ENCODE measurements at places on chromosomes 7 and 10.
A peak's percentile ranks its signal among the peaks of the same experiment; 100 is the strongest.

DNA sequence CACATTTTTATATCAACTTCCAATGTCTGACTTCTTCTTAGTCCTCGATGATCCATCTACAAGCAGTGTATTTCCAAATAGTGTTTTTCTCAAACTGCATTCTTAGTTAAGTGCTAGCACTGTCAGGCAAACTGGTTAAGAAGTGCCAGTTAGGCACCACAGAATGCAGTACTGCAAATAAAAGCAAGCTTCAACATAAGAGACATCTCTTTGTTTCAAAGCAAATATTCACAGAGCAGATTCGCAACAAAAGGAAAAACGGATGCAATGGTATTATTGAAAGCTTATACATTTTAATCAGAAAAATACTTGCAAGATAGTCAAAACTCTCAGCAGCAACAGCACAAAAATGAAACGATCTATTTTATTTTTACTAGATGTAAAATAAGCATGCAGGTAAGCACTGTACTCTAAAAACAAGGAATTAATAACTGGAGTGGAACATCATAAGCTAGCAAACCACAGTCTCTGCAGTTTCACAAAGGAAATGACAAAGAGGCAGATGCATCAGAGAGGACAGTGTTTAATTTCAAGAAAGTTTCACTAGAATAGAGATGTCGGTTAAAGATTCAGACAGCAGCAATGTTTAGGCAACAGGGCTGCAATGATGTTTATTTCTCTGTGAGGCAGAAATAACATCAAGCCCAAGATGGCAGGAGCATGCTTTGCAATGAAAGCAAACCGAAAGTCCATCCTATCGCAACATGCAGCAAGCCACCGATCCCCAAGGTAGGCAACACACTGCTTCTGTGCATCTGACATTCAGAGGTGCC is 82.0 kb downstream of the FGFR2 start:
- DNase-seq: peak; percentile 44

DNA sequence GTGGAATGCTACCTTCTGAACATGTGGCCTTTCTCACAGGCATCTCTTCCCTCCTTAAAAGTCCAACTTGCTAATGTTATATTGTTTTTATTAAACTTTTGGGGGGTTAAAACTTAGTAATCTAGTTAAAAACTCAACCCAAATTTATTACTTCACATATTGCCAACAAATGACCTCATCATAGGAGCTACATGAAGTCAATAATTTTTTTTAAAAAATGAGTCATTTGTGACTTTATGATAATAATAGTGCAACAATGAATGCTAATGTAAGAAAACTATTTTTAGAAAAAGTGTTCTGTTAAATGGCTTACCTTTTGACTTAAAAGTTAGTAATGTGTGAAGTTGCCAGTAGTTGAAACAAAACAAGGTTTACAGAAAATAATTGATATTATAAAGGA is 325.9 kb upstream of the FZD1 start:
- no peak for DNase-seq

DNA sequence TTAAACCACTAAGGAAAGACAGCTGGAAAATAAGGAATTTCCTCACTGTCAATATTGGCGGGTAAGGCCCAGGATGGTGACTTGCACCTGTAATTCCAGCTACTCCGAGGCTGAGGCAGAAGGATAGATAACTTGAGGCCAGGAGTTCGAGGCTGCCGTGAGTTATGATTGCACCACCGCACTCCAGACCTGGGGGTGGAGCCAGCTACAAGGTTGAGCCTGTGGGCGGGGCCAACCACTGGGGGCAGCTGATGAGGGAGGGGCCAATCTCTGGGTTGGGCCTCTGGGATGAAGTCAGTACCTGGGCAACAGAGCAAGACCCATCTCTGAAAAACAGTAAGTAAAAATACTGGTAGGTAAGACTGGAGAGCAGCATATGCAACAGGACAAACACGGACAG is 80.1 kb upstream of the ADO start:
- no peak for DNase-seq

- no peak for DNase-seq
Observed at GRCh38 chr10:29379208-29379607, 90.3 kb downstream of the LYZL1 start.

DNA sequence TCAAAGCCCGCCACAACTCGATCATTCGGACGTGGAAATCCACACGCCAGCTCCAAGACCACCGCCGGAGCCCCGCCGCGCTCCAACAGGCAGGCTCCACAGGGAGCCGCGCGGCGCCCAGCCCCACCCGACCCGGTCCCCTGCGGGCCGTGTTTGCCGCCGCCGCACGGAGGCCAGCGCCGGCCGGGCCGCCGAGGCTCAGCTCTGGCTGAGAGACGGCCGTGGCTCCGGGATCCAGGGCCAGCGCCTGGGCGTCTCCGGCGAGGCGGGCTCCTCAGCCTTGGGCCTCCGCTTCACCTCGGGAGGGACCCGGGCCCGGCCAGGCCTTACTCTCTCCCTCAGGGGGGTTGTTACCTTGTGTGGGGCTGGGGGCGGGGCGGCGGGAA is 333 bp downstream of the SMNDC1 start:
- no peak for DNase-seq

DNA sequence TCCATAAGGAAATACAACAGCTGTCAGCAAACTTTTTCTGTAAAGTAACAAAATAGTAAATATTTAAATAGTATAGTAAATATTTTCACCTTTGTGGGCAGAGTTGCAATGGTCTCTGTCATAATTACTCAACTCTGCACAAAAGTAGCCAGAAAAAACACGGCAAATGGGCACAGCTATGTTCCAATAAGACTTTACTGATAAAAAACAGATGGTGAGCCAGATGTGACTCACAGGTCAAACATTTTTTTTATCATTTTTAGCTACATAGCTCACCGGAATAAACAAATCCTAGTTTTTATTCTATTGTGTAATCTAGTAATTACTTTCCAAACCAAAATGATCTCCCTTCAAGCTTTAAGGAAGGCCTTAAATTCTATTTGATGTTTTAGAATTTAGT is 55.3 kb downstream of the NCAPG2 start:
- no peak for DNase-seq

DNA sequence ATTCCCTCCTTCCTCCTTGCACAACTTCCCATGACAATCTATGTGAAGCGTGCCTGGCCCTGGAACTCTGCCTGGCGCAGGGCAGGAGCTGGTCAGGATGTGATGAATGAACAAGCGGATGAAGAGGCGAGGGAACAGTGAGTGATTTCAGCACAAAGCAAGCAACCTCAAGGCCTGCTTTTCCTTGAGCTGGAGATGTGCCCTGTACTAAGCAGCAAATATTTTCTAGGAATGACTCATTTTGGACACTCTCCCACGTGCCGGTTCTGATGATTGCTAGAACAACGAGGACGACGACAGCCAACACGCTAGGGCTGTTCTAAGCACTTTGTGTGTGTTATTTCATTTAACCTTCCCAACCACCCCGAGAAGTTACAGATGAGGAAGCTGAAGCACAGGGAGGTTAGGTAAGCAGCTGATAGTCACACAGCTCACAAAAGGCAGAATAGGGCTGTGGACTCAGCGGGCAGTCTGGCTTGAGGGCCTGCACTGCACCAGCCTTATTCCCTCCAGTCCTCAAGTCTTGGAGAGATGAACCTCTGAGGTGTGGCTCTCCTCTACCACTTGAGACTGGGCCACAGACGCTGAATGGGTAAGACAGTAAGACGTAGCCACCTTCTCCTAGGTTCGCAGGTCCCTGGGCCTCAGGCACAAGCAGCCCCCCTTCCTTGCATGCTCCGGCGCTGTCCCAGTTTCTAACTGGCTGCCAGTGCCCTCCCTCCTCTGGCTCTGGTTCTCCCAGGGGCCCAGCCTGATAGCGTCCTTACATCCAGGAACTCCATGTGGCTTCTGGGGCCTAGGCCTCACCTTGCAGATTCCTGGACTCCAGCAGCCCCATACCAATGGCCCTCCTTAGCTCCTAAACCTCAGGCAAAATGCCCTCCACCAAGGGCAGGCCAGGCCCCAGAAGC is 59.0 kb downstream of the YKT6 start:
- no peak for DNase-seq

DNA sequence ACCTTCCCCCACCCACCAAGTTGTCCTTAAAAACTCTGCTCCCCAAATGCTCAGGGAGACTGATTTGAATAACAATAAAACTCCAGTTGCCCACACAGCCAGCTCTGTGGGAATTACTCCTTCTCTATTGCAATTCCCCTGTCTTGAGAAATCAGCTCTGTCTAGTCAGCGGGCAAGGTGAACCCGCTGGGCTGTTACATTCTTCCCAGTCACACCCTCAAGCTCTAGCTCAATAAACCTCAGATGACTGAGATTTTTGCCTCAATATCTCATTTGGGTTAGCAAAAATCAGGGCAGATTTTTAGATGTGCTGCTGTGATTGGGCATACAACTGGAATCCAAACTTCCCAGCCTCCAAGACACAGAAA is 32.9 kb downstream of the SVOPL start:
- DNase-seq: no peak

- no peak for DNase-seq
Observed at GRCh38 chr7:139869886-139870285, 40.8 kb downstream of the TBXAS1 start.

GRCh38 chr10:63146503-63146902 is 13.4 kb downstream of the NRBF2 start:
- no peak for DNase-seq

DNA sequence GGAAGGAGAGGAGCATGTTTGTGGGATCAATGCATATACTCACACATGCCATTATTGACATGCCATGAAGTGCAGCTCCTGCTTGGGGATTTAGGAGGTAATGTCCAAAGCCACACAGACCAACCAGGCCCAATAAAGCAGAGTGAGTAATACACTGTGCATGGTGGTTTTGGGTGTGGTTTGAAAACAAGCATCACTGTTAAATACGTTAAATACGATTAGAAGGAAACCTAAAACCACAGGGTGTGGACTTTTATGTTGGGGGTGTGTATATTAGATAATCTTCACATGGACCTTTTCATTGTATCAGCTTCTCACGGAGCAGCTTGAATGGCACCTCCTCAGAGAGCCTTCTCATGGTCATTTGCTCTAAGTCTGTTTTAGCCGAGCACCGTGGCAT is 10.4 kb upstream of the EIF3A start:
- DNase-seq: no peak

Data from GM19239 (cell line).